ENCODE measurements at places on chromosomes 1 and 21.

DNA sequence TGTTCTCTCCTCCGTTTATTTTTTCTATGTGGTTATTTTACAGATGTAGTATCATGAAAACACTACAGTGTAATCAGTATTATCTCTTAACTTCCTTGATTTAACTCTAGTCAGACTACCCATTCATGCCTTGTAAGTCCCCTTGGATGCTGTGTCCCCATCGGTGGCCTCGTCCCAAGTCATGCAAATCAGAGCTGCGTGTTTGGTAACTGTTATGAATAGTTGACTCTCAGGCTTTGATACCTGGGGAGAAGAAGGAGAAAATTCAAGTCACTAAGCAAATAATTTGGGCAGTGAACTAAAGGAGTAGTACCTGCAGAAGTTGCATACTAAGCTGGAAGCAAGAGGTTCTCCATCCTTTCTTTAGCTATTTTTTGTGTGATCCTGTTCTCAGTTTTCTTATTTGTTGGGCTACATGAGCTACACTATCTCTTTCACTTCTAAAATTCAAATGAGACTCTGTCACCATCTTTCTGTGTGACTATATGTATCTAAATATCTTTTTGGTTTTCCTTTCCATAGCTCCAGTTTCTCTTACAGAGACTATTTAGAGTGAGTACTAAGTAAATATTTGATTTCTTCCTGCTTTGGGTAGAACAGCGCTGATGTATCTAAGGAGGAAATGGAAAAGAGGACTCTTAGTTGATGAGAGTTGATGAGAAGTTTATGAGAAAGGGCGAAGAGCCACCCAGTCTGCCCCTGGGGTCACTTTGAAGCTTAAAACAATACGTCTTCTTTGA is 50.9 kb downstream of the VANGL2 start:
- DNase-seq, result no peak

DNA sequence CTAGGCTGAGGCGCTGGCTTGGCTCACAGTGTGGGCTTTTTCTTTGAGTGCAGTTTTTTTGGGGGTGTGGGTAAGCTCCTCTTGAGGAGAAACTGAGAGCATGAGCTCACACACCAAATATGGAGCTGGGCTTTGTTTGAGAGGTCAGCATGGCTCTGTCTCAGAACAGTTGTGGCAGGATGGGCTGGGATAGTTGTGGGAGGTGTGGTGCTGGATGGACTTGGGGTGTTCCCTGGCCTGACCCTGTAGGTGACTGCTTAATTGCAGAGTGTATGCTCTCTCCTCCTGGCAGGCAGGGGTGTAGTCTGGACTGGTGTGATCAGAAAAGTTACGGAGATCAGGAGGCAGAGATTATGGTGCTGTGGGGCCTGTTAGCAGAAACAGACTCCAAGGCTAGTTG is 64.3 kb upstream of the PGBD5 start:
- no peak for DNase-seq

- no peak for DNase-seq
Measured at GRCh38 chr1:8510041-8510823, 192.3 kb downstream of the SLC45A1 start.

- no peak for DNase-seq
Measured at GRCh38 chr1:24970399-24970753, 40.3 kb upstream of the RUNX3 start.

DNA sequence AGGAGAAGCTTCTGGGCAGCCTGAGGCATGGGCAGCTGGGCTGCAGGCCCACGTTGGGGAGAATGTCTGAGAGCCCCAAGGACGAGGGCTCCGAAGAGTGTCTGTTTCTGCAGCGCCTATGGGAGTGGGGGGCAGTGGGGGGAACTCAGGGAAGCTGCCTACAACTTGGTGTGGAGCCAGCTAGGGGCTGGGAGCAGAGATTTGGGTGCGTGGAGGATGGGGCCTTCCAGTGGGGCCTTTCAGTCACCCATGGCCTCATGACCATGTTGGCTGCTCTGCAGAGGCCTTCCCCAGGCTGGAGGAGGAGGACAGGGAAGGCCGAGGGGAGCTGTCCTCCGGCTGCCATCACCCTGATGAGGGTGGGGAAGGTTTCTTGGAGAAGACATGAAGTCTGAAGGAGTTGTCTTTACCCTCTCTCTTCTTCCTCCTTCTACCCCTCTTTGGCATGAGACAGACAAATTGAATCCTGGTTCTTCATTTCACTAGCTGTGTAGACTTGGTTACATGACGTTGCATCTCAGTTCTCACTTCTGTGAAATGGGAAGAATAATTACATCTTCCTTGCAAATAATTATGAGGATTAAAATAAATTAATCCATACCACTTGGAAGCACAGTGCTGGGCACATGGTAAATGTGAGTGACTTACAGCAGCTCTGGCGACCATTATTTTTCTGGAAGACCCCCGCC is 8.3 kb downstream of the PPFIA4 start:
- DNase-seq, result no peak

GRCh38 chr1:227093309-227093708 is 153.2 kb downstream of the COQ8A start:
- DNase-seq, result no peak

DNA sequence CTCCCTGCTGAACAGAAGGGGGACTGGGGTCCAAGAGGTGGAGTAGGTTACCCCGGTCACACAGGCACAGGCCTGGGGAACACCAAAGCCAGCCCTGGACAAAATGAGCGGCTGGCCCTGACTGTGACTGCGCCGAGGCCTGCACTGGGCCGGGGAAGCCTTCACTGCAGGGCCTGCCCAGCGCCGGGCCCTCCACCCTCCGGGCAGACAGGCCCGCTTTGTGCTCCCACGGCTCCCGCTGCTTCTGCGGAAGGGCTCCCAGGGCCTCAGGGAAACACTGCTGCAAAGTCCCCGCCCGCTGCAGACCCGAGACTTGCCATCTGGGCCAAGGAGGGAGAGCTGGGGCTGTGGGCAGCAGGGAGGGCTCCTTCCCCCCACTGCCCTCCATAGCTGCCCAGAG is 35.3 kb downstream of the MEGF6 start:
- no peak for DNase-seq

- DNase-seq, result no peak
Measured at GRCh38 chr1:17404034-17404684, 32.2 kb downstream of the PADI6 start.

GRCh38 chr1:24301785-24302175 is 17.4 kb upstream of the GRHL3 start:
- DNase-seq, result no peak

DNA sequence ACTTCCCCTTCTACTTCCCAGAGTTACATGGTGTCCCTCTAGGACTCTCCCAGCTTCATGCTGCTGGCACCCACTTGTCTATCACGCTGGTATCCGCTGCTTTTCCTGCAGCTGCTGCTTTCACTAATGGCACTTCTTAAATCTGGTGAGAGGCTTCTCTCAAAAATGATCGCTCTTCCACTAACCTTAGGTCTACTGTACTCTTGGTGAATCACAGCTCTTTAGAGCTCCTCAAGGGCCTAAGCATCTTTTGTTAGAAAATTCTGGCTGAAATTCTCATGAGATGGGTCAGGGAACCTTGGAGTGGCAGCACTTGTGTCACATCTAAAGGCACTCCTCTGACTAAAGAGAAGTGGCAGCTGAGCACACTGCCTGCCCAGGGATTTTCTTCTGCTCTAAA is 32.1 kb downstream of the ZMYND12 start:
- no peak for DNase-seq

DNA sequence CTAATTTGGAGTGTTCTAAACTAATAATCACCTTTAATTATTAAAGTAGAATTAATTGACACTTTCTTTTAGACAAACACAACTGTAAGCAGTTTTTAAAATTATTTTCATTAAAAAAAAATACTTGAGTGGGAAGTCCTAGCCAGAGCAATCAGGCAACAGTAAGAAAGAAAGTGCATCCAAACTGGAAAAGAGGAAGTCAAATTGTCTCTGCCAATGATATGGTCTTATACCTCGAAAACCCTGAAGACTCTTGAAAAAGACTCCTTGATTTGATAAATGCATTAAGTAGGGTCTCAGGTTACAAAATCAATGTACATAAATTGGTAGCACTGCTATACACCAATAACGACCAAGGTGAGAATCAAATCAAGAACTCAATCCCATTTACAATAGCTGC is 83.0 kb upstream of the GADD45A start:
- DNase-seq, result no peak

DNA sequence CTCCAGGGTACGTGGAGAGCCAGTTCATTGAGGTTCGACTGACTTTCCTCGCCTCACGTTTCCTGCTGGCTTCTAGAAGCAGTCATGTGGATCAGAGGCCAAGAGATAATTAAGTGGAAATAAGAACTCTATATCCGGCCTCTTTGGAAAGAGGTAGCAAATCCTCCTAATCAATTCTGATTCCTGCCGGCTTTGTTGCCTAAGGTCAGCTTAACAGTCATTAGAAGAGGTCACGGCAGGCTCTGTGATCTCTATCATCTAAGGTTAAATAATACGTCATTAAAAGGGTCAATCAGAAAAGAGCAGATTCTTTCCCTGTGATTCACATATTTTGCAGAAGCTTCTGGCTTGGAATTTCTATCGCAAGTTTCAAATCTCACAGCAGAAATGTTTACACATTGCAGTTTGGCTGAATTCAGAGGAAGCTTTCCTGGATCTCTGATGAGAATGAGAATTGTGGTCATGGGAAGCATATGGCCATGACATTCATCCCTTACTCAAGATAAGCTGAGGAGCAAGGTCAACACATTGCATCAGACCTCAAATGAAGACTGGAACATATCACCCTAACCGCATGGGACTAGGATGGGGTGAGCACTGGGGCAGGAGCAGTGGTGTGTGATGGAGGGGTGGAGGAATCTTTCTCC is 189.4 kb downstream of the PBX1 start:
- DNase-seq, result no peak

DNA sequence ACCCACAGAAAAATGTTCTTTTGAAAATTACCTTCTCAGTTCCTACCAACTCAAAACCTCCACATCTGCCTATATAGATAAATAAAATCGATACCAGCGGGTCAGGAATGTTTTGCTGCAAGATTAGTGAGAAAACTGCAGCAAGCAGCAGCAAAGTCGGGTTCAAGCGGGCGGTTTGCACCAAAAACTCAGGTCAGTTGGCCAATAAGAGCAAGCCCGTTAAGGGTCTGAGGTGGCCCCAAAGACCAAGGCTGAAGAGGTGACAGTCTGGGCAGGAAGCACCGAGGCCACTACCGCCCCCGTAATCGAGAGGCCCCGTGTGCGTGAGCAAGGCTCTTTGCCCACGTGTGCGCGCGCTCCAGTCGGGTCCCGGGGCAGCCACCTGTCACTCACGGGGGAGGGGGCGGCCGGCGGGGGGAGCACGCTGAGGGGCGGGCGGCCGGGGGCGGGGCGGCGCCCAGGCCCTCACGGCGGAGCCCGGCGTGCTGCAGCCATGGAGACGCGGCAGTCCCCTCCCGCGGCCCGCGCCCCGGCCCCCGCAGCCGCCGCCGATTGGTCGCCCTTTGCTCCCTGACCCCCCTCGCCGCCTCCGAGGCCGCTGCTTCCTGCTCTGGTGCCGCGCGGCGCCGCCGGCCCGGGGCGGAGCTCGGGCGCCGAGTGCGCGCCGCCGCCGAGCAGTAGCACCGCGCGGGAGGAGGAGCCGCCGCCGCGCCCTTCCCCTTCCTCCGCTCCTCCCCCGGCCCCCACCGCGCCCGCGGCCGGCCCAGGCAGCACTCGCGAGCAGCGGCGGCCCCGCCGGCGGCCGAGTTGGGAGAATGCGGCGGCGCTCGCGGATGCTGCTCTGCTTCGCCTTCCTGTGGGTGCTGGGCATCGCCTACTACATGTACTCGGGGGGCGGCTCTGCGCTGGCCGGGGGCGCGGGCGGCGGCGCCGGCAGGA is at the start of gene GALNT2:
Gene GALNT2 (plus strand): TSS at position 773 of the 939 bp plus-strand sequence. CDS start 43 bp downstream, at position 816.
- peak; percentile 54 for DNase-seq

DNA sequence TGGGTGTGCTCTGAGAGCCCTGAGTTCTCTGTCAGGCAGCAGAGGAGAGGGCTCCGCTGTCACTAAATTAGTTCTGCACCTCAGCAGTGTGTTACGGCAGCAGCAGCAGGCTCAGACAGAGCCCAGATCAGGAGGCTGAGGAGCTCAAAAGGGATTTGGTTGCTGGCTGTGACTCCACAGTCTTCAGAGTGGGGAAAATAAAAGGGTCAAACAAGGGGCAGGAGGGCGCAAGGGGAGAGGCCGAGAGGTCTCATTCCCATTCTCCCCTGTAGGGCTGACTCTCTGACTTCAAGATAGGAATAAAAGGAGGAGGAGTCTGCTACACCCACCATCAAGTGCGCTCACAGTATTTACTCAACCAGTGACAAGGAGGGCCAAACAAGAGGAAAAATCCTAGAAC is 9.2 kb upstream of the SLC45A3 start:
- DNase-seq, result no peak

DNA sequence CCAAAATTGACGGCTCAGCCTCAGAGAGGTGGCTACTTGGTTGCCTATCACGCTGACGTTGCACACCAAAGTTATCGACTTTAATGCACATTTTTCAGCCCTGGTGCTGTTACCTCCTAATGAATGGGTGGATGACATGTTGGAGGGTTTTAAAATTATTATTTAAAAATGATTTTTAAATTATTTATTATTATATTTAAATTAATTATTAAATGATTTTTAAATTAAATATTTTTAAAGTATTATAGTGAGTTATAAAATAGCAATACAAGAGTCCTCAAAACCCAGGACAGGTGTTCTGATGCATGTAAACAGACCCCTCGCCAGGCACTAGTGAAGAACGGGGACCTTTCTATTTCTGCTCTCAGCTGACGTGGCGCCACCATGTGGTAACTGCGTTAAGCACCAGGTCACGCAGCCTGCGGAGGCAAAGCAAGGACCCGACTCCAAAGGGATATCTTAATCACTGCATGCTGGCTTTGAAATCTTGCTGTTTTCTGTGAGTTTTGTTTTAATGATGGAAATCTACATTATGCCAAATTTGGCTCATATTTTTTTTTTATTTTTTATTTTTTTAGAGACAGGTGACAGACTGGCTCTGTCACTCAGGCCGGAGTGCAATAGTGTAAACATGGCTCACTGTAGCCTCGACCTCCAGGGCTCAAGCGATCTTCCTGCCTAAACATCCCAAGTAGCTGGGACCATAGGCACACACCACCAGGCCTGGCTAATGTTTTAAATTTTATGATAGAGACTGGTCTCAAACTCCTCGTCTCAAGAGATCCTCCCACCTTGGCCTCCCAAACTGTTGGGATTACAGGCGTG is 22.6 kb downstream of the CASP9 start:
- no peak for DNase-seq

DNA sequence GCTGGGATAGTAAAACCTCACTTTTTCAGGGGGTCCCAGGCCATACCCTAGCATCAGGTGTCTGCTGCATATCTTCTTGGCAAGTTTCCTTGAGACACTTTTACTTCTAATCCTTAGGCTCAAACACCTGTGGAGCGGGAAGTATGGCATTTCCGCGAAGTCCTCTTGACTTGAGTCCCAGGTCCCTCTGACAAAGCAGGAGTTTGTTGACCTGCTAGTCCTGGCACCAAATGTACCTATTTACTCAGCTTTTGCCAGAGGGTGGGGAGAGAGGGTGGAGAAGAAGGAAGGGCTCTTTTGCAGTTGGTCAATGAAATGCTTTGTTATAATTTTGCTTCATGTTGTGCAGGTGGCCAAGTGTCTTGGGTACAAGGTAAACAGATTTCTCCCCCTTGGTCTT is 59.7 kb downstream of the CLIC6 start:
- no peak for DNase-seq

GRCh38 chr1:67393737-67394136 is 36.5 kb downstream of the SERBP1 start:
- DNase-seq, result no peak

- no peak for DNase-seq
Measured at GRCh38 chr1:201590474-201590873, 51.5 kb downstream of the NAV1 start.
